Cardiac atrium fibroblast (primary cell): ENCODE measurements at places on chromosomes 3 and 15. TPM values are rescaled to one million over a fixed set of nuclear protein-coding genes. Genes with fewer than 3 reads are reported as not detected.

The RETNLB gene
- total RNA-seq: not detected in 2 replicates

The GADL1 gene
- not detected in 2 replicates for total RNA-seq

The FBLN2 gene
- total RNA-seq: 485 and 859 TPM in 2 replicates

The MKRN2OS gene
- total RNA-seq: not detected in 2 replicates

The BNIP2 gene
- total RNA-seq: 68.8 and 90.1 TPM in 2 replicates

The DUOXA2 gene
- not detected in 2 replicates for total RNA-seq

The MOBP gene
- total RNA-seq: not detected in 2 replicates

The DUOXA1 gene
- total RNA-seq: not detected in 2 replicates

The FGF7 gene
- 3.2 and 13.4 TPM in 2 replicates for total RNA-seq

The CGNL1 gene
- 7.9 and 12.0 TPM in 2 replicates for total RNA-seq

The SEMA6D gene
- total RNA-seq: 2.0 and 2.3 TPM in 2 replicates

The IQCF2 gene
- not detected in 2 replicates for total RNA-seq

The POLQ gene
- 0.36 and 0.97 TPM in 2 replicates for total RNA-seq

The KLHL6 gene
- 0.32 TPM in 1 of 2 replicates, not detected in the other for total RNA-seq

The WDR93 gene
- not detected in 2 replicates for total RNA-seq

The GPR62 gene
- total RNA-seq: not detected in 2 replicates

The P2RY13 gene
- not detected in 2 replicates for total RNA-seq

The NDN gene
- total RNA-seq: 83.2 and 109 TPM in 2 replicates

The MUC20 gene
- 1.3 TPM in 1 of 2 replicates, not detected in the other for total RNA-seq

The ZIC1 gene
- total RNA-seq: not detected in 2 replicates

The CD200 gene
- 22.0 and 42.0 TPM in 2 replicates for total RNA-seq

The BBX gene
- total RNA-seq: 21.1 and 41.0 TPM in 2 replicates

The PLCL2 gene
- 2.9 and 4.9 TPM in 2 replicates for total RNA-seq

The SGO1 gene
- total RNA-seq: 2.2 and 3.6 TPM in 2 replicates

The TIMP4 gene
- 15.1 and 17.1 TPM in 2 replicates for total RNA-seq

The GPR15 gene
- total RNA-seq: not detected in 2 replicates

The GOLGA6L1 gene
- total RNA-seq: not detected in 2 replicates

The IL5RA gene
- not detected in 2 replicates for total RNA-seq

The LTF gene
- under 0.01 and 23.3 TPM in 2 replicates for total RNA-seq

The ZCWPW2 gene
- total RNA-seq: 0.36 and 0.65 TPM in 2 replicates

The PPARG gene
- total RNA-seq: 19.1 and 33.0 TPM in 2 replicates

The PPP1R14D gene
- not detected in 2 replicates for total RNA-seq

The IL17RD gene
- total RNA-seq: 1.3 and 3.6 TPM in 2 replicates

The SUMF1 gene
- total RNA-seq: 56.0 and 63.7 TPM in 2 replicates

The ZIC4 gene
- total RNA-seq: not detected in 2 replicates

The SMCO1 gene
- not detected in 2 replicates for total RNA-seq

The LRRC3B gene
- total RNA-seq: not detected in 2 replicates
